SHP77 treated with DMSO at 0.1 percent for 48 hours (cell line): ENCODE measurements at places on chromosomes 2 and 18.

- DNase-seq = no peak
These were observed 5.3 kb downstream of the COX5B start for GRCh38 chr2:97651114-97651513.

DNA sequence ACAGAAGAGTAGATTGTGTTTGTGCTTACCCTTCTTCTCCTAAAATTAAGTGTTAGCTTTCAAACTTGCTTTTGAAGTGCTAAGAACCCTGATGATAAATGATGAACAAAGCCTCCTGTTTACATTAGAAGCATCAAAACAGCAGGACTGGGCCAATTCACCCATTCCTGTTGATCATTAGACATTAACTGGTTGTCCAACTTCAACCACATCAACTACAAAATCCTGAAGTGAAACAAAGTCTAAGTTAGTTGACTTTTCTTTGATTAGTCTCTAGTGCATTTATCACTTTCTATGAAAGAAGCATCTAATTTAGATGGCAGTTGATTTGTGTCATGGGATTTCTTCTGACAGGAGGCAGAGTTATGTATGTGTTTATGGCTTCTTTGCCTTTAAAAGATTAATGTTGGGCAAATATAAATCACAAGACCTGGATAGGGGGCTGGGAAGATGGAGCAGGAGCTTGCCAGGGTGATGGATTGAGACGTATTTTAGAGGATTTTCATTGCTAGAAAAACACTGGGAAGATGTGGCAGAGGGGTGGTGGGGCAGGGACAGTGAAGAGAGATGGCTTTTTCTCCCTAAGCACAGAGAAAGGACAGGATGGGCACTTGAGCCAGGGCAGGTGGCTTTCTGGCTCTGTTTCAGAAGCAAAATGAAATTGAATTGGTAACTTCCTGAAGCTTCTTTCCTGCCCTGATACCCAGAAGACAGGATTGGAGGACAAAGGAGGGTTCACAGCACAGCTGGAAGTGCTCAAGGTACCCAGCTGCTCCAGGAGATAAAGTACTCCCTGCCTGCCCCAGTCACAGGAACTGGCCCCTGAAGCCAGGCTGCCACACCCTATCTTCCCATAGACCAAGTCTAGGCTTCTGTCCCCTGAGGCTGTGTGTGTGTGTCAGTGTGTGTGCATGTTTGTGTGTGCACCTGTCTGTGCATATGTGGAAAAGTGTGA, 20.5 kb downstream of the GYPC start:
- DNase-seq = no peak

- DNase-seq = no peak
These were observed 87.9 kb upstream of the FHL2 start for GRCh38 chr2:105486762-105487141.

- no peak for DNase-seq
These were observed at the start of gene FLACC1 for GRCh38 chr2:201357221-201357620. Gene FLACC1 (minus strand): TSS chr2:201357345. CDS start chr2:201351404, 5,941 bp downstream.

DNA sequence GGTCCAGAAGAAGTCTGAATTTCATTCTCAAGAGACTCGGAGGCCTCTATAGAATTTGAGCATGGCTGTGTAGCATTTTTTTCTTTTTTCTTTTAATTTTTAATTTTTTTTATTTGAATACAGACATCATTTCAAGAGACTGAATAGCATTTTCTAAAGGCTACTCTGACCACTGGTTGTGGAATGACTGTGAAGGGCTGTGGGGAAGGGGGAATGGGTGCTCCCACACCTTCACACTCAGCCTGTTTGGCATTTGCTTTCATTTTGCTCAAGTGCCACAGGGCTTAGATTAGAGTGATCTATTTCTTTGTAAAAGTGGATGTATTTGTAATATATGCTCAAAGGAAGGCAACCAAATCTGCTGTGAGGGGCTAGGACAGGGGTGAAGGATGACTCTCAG, 142.0 kb upstream of the SPOPL start:
- DNase-seq = no peak

- no peak for DNase-seq
These were observed 139.7 kb downstream of the ROCK1 start for GRCh38 chr18:20971886-20972267.

DNA sequence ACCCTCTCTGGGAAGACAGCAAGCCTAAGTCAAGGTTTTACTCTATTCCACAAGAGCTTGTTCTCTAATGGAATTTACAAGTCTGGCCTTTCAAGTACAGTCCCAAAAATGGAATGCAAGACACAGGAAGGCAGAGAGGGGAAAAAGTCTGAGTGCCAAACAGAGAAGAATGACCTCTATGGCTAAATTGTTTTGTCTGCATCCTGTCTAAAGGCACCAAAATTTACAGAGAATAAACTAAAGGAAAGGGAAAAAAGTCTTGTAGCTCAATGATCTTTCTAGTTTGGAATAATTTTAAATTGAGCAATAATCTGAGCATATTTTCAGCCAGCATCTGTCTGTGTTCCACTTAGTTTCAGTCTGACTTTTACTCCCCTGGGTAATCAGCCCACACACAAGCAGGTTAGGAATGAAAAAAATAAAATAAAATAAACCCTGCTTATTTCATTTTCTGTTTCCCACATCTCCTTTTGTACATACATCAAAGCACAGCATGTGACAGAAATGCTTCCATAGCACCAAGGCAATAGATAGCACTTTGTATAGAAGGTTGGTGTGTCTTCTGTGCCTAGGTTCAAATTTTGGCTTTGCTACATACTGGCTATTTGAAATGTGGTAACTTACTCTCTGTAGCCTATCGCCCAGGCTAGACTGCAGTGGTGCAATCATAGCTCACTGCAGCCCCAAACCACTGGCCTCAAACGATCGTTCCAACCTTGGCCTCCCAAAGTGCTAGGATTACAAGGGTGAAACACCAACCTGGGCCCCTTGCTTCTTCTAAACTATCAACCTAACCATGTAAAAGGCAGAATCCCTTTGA, 105.1 kb downstream of the SLC8A1 start:
- DNase-seq = no peak

DNA sequence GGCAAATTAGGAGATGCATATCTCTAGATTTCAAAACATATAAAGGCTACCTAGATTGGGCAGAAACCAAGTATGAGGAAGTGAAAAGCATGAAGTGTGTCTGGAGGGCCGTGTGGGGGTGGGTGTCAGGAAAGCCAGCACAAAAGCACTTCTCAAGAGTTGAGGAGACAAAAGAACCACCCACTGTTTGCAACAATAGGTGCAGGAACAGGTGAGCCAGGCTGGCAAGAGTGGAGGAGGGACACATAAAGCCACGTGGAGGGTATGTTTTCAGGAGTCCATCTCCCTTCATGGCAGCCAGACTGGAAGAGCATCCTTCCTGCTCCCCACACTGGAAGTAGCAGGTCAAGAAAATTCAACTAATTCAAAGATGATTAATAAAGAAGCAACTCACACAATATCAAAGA, 96.4 kb downstream of the CERS6 start:
- DNase-seq = no peak

DNA sequence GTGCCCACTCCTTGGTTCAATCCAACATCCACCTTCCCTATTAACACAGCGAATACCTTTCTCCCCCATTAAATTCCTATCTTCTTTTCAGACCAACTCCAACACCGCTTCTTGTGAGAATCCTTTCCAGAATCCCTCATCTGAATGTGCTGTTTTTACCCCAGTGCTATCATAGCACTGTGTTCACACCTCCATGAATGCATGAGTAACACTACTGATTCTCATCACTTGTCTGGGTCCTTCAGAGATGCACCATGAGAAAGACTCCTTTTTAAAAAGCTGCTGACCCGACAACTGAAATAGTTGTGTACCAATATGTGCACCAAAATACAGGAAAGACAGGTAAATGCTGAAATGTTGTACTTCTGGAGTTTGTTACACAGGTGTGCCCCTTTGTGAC, 18.8 kb downstream of the MGAT4A start:
- DNase-seq = no peak

GRCh38 chr18:7926526-7926925, 359.4 kb downstream of the PTPRM start:
- DNase-seq = peak; percentile 74

- no peak for DNase-seq
These were observed 228.6 kb upstream of the STK17B start for GRCh38 chr2:196399722-196400691.

- DNase-seq = no peak
These were observed 32.2 kb downstream of the DGKD start for GRCh38 chr2:233386382-233387041.
